ENCODE measurements at places on chromosomes 3 and 15.

GRCh38 chr15:40097968-40098476 lies 10.7 kb downstream of the BMF start:
- DNase-seq: no peak

DNA sequence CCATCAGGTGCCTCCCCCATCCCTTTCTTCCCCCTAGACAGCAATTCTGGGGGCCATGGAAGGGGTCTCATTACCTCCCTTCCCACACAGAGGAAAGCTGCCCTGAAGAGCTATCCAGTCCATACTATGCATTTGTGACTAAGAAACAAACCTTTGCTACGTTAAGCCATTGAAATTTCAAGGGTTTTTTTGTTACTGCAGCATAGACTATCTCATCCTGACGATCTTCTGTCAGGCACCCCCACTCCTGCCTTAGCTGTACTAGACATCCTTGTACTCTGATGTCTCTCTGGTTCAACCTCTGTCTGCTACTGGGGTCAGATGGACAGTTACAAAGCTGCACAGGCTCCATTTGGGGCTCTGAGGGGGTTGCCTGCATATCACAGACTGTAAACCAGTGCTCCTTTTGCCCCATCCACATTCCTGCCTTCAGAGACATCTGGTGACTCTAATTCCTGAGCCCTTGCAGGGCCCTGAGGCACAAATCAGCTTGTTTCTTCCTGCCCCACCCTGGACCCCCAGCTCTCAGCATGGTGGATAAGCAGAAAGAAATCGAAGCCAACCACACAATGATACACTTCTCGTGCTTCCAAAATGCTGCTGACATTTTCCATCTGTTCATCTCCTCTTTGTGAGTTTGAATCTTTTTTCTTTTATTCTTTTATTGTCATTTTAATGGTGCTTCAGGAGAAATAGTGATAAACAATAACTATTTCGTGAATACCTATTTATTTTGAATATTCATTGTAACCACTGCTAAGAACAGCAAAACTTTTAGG lies 21.6 kb upstream of the NSMCE3 start:
- no peak for DNase-seq

GRCh38 chr3:194489736-194490612 lies 3.2 kb upstream of the ATP13A3 start:
- DNase-seq: no peak

GRCh38 chr15:63509955-63510940 lies 5.9 kb downstream of the USP3 start:
- no peak for DNase-seq

GRCh38 chr3:4750306-4750968 lies 228.8 kb upstream of the BHLHE40 start:
- DNase-seq: peak; percentile 68

DNA sequence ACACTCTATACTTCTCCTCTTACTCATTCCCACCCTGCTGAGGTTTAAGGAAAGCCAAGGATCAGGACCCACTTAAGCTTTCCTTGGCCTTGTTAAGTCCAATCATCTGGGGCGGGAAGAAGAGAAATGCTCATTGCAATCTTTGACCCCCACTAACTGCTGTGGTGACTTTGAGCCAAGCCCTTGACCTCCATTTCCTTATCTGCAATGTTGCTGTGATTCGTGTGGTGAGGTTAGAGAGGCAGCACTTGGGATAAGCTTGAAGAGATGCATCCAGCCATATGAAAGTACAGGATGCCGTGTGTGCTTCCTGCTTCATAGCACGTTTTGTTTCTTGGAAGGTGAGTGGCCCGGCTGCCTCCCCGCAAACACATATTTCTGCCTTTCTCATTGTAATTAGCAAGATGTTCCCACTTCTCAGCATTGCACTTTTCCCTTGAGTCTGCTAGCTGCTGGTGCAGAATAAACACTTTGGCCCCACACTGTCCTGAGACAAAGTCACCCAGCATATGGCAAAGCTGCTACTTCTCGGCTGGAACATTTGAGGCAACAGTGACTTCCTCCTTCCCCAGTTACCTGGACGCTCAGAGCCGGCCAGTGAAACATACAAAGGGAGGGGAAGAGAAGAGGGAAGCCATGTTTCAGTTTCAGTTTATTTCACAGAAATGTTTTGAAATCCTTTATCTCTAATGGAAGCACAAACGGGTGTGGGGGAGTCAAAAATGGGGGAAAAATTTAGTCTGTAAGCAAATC lies 10.5 kb upstream of the NUDT16 start:
- no peak for DNase-seq

DNA sequence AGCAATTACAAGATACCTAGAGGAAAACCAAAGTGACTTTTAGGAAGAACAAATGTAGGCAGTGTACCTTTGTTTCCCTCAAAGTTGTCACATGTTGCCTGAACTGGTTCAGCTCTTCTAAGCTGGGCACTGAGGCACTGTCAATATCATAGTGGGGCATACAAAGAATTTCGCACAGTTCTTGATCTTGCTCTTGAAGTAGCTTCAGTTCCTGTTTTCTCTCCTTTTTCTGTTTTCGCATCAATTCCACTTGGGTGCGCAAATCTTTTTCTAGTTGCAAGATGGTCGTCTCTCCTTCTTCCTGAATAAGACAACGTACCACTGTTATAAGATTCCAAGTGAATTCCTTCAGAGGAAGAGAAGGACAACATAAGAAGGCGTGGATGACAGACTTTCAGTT lies 12.7 kb downstream of the PRC1 start:
- no peak for DNase-seq

GRCh38 chr15:29442532-29442931 lies 172.9 kb upstream of the NSMCE3 start:
- DNase-seq: no peak

DNA sequence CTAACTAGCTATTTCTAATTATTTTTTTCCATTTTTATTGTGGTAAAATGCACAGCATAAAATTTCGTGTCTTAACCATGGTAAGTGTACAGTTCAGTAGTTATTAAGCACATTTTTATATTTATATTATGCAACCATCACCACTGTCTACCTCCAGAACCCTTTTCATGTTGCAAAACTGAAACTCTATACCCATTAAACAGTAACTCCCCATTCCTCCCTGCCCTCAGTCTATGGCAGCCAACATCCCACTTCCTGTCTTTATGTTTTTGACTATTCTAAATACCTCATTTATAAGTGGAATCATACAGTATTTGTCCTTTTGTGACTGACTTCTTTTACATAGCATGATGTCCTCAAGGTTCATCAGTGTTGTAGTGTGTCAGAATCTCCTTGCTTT lies 25.5 kb downstream of the SLC35A5 start:
- DNase-seq: no peak

- no peak for DNase-seq
These were observed 1368.9 kb downstream of the OTOL1 start for GRCh38 chr3:162865466-162865865.

GRCh38 chr3:149468504-149469212 lies 5.8 kb upstream of the TM4SF4 start:
- DNase-seq: no peak

- no peak for DNase-seq
These were observed 19.6 kb upstream of the DGKG start for GRCh38 chr3:186381424-186382216.

GRCh38 chr15:33021806-33022389 lies 172.6 kb downstream of the FMN1 start:
- no peak for DNase-seq

DNA sequence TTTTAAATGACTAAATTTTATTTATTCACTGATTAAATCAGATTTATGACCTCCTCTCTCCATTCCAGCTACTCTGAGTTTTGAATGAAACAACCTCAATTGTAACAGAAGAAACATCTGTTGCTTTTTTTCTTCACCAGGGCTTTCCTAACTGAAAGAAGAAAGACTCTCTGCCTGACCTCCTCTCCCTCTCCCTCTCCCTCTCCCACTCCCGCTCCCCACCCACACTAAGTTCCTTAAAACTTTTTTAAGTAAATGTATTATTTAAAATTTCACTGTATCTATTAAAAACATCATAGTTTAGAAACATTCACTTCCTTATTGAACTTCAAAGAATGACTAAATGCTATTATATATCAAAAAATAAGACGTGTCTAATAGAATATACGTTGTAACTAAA lies 122.0 kb downstream of the TFDP2 start:
- no peak for DNase-seq
